Activated naive CD4-positive, alpha-beta T cell treated with anti-CD3 and anti-CD28 coated beads, Interleukin-2, amount 50 U/mL, for 72 hours (primary cell): ENCODE measurements at places on chromosomes 5 and 9. TPM values are rescaled to one million over a fixed set of nuclear protein-coding genes. Genes with fewer than 3 reads are reported as not detected.
A peak's percentile ranks its signal among the peaks of the same experiment; 100 is the strongest.

Gene DMRT3
- not detected for total RNA-seq

Gene STK32A
- total RNA-seq: not detected

DNA sequence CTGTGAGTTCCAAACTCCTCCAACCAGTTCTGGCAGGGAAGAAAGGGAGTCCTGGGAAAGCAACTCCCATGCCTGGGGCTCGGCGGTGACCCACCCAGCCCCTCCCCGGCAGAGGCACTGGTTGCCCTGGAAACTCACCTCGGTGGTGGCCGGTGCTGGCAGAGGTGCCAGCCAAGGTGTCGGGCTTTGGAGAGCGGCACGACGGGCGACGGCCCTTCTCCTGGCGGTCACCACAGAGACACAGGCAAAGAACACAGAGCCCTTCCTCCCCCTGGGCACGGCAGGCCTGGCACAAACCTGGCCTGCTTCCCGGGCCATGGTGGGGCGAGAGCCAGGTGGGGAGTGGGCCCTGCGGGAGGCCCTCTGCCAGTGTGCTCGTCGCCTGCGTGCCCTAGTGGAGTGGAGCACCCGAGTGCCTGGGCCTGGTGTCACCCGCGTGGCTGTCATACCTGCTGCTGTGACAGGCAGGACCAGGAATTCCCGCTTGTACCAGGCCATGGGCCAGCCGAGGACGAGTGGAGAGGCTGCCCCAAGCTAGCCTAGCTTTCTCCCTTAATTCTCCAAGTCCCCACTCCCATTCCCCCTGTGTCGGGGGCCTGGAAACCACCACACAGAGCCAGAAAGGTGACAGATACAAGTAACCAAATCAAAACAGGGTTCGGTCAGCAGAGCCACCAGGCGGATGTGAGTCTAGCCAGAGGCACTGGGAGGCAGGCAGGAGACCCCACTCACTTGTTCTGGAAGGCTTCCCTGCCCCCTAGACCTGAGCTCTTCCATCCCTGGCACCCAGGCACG lies 8.2 kb upstream of the RALGDS start:
- no peak for DNase-seq

DNA sequence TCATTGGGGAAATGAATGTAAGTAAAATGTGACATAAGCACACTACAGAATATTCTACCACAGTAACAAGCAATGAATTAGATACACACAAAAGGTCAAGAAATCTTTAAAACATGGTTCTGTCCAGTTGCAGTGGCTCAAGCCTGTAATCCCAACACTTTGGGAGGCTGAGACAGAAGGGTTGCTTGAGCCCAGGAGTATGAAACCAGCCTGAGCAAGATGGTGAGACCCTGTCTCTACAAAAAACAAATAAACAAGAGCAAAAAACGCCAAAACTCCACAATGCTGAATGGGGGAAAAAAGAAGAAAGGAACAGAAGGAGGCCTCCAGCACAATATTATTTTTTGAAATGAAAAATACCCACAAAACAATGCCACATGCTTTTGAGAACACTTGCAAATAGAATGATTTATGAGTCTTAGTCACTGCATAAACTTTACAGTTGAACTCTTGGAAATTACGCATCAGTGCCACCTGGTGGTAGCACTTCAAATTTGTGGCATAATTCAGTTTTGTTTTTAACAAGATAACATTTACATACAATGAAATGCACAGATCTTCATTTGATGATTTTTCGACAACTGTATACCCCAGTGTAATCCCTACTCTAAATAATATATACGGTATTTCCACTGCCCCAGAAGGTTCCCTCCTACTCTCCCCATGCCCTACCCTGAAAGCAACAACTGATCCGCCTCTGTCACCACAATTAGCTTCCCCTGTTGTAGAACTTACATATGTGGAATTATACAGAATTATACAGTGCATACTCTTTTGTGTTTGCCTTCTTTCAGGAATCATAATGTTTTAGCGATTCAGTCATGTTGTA lies 14.4 kb upstream of the SPINK4 start:
- DNase-seq: peak; percentile 73

- no peak for DNase-seq
These were observed 611.5 kb downstream of the ZNF608 start for GRCh38 chr5:124134941-124135340.

DNA sequence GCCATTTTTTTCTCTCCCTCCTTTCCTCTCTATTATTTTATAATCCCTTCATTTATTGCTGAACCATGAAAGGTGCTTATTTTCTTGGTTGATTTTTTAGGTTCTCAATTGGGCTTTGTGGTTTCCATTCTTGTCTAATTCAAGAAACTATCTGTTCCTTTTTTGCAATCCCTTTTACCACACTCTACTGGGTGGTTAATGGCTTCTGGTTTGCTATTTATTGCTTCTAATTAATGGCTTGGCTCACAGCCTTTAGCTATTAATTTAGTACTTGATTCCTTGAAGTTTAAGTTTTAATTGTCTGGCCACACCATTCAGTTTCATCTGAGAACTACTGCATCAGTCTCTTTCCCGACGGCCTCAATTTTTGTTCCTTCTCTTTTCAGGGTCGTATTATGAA lies 5.6 kb downstream of the FRRS1L start:
- DNase-seq: no peak

DNA sequence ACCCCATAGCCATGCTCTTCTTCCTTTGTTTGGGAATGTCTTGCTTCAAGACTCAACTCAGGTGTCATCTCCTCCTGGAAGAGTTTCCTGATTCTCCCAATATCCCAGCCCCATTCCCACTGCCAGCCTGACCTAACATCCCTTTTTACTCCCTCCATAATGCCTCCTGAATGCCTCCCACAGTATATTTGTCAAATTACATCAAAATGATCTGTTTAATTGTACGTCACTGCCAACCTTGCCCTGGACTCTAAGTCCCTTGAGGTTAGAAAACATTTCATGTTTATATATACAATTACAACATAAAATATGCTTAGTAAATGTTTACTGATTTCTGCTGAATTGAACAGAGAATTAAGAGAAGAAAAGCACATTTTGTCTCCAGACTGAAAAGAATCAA lies 301.6 kb upstream of the PDE4D start:
- no peak for DNase-seq

GRCh38 chr5:56460681-56461191 lies 227.6 kb upstream of the ANKRD55 start:
- DNase-seq: no peak

DNA sequence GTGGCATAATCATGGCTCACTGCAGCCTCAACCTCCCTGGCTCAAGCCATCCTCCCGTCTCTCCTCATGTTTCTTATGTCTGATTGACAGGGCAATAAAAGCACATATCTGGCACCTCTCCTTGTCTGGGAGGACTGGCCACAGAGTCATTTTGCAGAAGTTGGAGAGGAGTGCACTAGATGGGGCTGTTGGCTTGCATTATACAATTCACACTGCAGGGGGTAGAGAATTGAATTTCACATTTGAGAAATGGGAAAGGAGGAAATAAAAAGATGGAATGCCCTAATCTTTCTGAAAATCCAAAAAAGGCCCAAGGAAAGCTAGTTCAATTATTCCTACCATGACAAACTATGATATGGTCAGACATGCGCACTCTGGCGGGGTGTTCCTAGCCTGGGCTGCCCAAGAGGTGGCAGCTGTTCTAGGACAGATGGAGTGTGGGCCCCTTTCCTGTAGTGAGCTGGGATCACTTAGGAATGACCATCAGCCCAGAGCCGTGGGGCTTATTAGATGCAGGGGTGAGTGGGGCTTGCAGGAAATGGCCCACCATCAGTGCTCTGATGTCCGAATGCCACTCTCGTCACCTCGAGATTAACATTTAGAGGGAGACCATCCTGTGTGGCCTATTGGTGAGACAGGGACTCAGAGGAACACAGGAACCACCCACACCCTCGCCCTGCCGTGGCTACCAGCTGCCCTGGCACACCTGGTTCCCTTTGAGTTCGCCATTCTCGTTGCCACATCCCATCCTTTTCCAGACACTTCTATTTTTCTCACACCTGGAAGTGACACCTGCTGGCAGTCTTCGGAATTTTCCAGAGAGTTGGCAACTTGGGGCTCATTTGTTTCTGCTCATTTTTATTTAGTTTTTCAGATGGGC lies 21.8 kb upstream of the ANKRD18A start:
- no peak for DNase-seq

- no peak for DNase-seq
These were observed 59.8 kb upstream of the POU5F2 start for GRCh38 chr5:93800988-93801811.

GRCh38 chr5:57780961-57781325 lies 298.3 kb upstream of the ACTBL2 start:
- DNase-seq: no peak

- no peak for DNase-seq
These were observed 53.5 kb downstream of the ICE1 start for GRCh38 chr5:5475975-5476374.

GRCh38 chr5:61319388-61320146 lies 12.5 kb upstream of the ZSWIM6 start:
- DNase-seq: no peak

- no peak for DNase-seq
These were observed 1.8 kb upstream of the LHX3 start for GRCh38 chr9:136206602-136207275.

- peak; percentile 50 for DNase-seq
These were observed 22.0 kb downstream of the EXOC3 start for GRCh38 chr5:464843-465590.

- DNase-seq: no peak
These were observed 3.9 kb downstream of the SOWAHA start for GRCh38 chr5:132817011-132817410.

DNA sequence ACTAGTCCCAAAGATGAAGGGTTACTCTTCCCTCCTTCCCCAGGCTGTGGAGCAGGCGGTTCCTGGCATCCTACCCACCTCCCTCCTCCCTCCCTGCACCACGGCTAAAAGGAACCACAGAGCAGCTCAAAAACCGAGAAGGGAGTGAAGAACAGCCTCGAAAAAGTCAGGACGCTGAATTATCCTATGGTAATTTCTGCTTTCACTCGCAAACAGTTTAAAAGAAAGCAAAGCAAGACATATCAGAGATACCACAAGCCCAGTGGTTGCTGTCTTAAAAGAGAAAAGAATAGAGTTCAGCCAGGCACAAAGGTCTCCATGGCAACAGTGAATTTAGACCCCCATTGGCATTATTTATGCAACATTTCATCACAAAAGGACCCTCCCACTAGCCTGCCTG lies 315.4 kb downstream of the CTNND2 start:
- no peak for DNase-seq
